Erythroblast (primary cell): ENCODE measurements at places on chromosomes 7 and 10.

- DNase-seq = peak; percentile 81
Measured at GRCh38 chr10:21527598-21528235, 2.2 kb upstream of the SKIDA1 start.

DNA sequence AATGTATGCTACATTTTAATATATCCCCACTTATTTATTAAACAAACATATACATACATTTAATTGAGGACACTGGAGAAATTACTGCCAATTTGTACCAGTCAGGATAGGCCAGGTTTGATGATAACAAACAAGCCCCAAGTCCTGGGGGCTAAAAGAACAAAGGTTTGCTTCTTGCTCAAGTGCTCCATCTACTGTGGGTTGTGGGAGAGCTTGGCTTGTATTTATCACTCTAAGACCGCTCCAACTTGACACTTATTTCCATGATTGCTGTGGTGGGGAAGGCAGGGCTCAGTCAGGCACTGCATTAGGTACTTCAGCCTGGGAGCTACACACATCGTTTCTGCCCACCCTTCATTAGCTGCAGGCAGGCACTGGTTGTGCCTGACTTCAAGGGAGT is 136.6 kb upstream of the ZNF32 start:
- peak; percentile 5 for DNase-seq

- DNase-seq = peak; percentile 76
Measured at GRCh38 chr7:78020136-78020873, 221.7 kb downstream of the PHTF2 start.

- DNase-seq = no peak
Measured at GRCh38 chr10:15200626-15201025, 32.1 kb upstream of the NMT2 start.

DNA sequence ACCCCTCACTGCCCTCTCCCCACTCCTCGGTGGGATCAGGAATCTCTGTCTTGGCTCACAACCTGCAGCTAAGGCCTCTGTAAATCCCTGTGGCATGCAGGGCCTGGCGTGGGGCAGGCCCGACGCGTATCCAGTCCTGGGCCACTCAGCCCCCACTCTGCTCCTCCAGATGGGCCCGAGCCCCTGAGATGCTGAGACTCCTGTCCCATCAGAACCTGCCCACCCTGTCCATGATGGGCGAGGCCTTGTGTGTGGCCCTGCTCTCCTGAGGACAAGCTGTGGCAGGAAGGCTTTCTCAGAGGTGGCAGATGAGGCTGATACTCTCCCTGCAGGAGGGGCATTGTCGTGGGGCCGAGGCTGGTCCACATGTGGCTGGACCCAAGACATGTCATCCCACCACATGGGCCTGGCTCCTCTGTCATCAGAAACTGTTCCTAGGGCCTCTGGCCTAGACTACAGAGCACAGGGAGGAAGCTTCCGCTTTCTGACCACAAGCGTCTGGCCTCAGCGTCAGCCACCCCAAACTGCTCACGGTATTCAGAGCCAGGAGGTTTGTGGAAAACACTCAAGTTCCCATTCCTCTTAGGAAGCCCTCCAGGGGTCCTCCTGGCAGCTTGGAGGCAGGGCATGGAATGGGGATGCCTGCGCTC is 6.0 kb downstream of the ALOX5 start:
- DNase-seq = no peak

- no peak for DNase-seq
Measured at GRCh38 chr7:134343796-134344195, 27.1 kb upstream of the SLC35B4 start.

- DNase-seq = no peak
Measured at GRCh38 chr7:157990881-157991250, 596.8 kb downstream of the PTPRN2 start.

GRCh38 chr10:73889014-73889413 is 14.7 kb upstream of the CAMK2G start:
- DNase-seq = no peak

DNA sequence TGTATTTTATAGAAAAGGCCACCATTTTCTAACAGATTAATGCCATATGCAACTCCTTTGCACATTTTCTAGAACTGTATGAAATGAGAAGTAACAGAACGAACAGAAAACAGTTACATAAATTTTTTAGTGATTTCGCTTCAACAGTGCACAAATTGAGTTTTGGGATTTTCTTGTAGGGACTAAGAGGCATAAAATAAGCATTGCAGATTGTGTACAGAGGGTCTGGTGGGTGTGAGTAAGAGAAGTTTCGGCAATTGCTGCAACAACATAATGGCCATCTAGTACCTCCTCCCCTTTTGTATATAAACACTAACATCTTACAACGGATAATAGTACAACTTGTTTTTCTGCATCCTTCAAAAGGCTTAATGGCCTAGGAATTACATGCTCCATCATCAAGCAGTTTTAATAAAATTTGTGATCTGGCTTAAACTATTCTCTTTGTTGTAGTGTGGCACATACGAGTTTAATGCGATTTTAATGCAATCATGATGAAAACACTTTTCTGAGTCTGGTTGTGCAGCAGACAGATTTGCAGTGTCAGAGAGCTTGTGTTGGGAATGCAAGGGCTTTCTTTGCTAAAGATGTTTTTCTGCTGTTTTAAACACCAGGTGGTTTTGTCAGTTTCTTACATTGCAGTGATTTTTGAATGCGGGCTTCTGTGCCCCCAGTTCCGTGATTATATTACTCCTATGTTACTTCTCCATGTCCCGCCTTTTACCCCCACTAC is 2.9 kb downstream of the GLCCI1 start:
- DNase-seq = peak; percentile 18

- no peak for DNase-seq
Measured at GRCh38 chr7:142188154-142188553, 69.7 kb downstream of the PRSS58 start.
